Esophagus (tissue), 2 donors: ENCODE measurements at places on chromosomes 11 and 22. TPM values are rescaled to one million over a fixed set of nuclear protein-coding genes. Genes with fewer than 3 reads are reported as not detected.

VSIG10L2 gene
- 0.59 TPM for polyA plus RNA-seq

MUC5AC gene
- 0.01 TPM for polyA plus RNA-seq

CSNK1E gene
- 152 TPM for polyA plus RNA-seq

SEPTIN5 gene
- polyA plus RNA-seq, result 40.8 TPM

APOBEC3B gene
- 3.4 TPM for polyA plus RNA-seq
